ENCODE measurements at places on chromosomes 2 and 18.

DNA sequence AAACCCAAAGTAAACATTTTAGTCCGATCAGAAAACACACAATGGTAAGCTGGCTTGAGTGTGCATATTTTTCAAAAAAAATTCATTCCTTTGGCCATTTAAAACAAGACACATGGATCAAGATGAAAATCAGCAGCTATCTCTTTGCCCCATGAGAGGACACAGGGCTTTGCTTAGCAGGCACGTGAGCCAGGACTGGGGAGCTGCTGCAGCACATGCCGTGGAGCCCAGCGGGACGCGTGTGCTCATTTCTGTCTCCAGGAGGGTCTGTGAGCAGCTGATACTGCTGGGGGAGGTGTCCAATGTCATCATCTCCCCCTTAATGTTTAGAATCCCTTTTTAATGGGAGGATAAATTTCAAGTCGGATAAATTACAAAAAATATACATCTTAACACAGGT lies 49.8 kb upstream of the CNGA3 start:
- DNase-seq, result no peak

DNA sequence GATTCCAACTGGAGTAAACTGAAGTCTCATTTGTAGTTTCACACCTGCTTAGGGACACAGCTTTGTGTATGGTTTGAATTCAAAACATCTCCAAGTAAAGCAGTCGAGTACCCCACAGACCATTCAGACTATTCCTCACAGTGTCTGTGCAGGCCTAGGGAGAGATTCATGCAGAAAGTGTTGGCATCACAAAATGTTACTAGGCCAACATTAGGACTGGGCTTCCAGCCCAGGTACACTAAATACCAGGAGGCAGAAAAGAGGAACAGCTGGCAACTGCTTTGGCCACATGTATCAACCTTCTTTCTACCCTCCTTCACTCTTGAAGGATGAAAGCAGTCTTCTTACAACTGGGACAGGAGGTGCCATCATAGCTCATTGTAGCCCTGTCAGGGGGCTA lies 270.4 kb upstream of the TMEFF2 start:
- DNase-seq, result no peak

DNA sequence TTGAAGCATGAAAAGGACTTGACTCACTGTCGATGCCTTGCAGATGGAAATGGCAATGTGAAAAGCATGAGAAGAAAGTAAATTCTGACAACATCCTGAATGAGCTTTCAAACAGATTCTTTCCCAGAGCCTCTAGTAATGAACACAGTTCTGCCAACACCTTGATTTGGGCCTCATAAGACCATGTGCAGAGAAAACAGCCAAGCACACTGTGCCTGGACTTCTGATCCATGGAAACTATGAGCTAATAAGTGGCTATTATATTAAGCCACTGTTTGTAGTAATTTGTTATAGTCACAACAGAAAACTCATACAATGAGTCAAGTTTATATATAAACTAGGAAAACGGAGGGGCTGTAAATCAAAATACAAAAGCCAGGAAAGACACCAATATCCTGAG lies 477.3 kb downstream of the MBD2 start:
- DNase-seq, result no peak

DNA sequence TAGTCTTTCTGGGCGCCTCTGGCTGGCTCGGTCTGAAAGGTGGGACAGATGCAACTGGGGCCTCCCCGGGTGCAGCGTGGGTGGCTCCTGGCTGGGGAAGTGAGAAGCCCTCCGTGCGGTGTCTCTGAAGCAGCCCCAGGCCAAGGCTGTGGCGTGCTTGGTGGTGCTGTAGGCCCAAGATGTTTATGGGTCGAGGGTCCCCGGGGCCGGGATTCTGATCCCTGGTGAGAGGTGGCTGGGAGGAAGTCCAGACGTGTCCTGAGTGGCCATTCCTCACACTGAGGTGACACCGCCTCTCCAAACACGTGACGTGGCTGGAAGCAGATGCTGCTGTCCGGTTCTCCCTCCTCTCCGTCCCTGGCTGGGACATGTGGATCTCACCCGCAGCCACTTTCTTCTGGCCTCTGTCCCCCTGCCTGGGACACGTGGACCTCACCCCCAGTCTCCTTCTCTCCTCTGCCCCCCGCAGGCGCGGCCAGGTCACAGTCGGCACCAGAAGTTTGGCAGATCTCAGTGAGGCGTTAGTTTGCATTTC lies 12.6 kb downstream of the RTP5 start:
- DNase-seq, result no peak

- no peak for DNase-seq
Observed at GRCh38 chr18:48049757-48050156, 119.3 kb upstream of the SMAD2 start.

- DNase-seq, result no peak
Observed at GRCh38 chr2:62415019-62415431, 91.0 kb downstream of the TMEM17 start.

GRCh38 chr2:239052798-239053665 lies 205.1 kb downstream of the TWIST2 start:
- DNase-seq, result no peak

GRCh38 chr18:70082430-70082829 lies 123.1 kb downstream of the RTTN start:
- no peak for DNase-seq

GRCh38 chr2:42754021-42754775 lies 9.7 kb downstream of the OXER1 start:
- no peak for DNase-seq

DNA sequence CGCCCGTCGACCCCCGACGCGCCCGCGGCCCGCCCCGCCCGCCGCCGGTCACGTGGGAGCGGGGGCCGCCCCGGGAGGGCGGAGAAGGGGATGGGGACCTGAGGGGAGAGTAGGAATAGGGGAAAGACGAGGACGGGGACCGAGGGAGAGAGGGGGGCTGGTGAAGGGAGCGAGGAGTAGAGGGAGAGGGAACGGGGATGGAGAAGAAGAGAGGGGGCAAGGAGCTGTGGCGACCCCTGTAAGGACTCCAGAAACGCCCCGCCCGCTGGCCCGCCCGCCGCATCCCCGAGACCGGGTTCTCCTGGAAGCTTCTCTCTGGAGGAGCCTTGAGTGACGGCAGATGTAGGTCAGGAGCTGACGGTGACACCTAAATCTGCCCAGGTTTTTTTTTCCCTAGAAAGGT lies 615 bp downstream of the ADNP2 start:
- no peak for DNase-seq
